ENCODE measurements at places on chromosomes 2 and 18.

- peak; percentile 60 for DNase-seq
Observed at GRCh38 chr2:236569573-236569973, at the start of gene ACKR3. Gene ACKR3, plus strand, starts transcription at chr2:236569825. Its CDS starts 10,641 bp downstream, at chr2:236580466.

- peak; percentile 6 for DNase-seq
Observed at GRCh38 chr2:162989507-162989906, 150.9 kb upstream of the KCNH7 start.

DNA sequence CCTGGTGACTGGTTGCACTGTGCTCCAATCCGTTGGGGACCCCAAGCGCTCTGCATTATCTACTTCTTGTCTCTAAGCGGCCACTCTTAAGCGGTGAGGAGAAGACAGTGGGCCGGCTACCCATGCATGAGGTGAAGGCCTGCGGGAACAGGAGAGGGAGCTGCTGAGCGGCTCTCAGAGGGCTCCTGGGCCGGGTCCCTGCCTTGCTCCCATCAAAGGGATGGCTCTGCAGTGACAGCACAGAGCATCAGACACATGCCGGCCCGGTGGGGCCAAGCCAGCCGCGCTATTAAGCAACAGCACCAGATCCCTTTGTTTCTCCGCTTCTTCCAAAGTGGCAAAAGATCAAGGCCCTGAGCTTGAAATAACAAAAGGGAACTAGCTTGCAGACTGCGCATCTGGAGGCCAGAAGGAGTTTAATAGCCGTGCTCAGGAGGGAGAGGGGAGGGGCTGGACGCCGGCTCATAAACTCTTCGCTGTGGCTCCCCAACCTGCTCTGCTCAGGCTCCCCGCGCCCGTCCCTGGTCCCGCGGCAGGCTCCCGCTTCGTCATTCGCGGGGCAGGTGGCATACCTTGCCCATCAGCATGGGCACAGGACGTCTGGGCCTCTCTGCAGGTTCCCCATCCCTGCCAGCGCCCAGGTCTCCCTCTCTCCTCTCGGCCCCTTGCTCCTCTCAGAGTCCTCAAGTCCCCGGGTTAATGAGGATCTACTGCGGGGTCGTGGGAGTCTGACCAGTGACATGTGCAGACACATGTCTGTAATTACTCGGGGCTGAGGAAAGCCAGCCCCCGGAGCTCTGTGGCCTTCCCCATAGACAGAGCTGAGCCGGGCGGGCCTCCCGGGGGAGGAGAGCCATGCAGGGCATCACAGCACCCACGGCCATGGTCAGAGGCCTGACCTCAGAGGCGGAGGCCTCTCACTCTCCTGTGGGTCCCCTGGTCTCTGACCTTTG is 96.7 kb downstream of the ASB1 start:
- no peak for DNase-seq

GRCh38 chr18:77560341-77560992 is 310.8 kb downstream of the GALR1 start:
- DNase-seq: no peak

DNA sequence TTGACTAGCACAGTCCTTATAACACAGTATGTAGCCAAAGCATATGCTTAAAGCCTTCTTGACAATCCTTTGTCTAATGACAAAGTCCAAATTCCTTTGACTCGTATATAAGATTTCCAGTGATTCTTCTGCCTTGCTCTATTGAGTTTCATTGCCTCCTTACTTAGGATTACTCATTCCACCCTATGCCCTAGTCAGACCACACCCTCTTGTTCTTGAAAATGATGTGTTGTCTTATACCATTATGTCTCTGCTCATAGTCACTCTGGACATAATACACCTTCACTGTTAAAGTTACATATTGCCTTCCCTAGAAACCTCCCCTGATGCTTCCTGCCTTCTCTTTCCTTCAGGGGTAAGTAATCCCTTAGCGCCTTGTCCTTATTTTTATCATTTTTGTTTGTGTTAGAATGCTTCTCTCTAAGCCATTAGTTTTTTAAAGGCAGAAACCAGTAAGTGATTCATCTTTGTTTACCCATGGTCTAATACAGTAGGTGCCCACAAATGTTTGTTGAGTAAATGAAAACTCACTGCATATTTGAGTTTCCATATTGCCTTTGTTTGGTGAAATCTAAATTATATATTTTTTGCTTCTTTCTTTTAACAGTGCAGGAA is 19.3 kb downstream of the GPD2 start:
- DNase-seq: no peak

DNA sequence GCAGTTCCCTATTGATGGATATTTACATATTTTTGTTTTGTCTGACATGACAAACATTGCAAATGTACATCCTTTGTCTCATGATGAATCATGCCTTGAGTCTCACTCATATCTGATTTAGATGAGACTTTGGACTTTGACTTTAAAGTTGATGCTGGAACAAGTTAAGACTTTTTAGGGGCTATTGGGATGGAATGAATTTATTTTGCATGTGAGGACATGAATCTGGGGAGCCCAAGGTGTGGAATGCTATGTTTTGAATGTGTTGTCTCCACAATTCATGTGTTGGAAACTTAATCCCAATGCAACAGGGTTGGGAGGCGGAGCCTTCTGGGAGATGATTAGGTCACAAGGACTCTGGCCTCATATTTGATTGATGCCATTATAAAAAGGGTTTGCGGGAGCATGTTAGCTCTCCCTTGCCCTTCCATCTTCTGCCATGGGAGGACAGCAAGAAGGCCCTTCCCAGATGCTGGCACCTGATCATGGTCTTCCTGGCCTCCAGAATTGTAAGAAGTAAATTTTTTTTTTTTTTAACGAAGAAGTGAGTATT is 29.1 kb upstream of the INO80D start:
- no peak for DNase-seq

GRCh38 chr2:111984213-111984604 is 70.9 kb upstream of the TMEM87B start:
- DNase-seq: no peak

DNA sequence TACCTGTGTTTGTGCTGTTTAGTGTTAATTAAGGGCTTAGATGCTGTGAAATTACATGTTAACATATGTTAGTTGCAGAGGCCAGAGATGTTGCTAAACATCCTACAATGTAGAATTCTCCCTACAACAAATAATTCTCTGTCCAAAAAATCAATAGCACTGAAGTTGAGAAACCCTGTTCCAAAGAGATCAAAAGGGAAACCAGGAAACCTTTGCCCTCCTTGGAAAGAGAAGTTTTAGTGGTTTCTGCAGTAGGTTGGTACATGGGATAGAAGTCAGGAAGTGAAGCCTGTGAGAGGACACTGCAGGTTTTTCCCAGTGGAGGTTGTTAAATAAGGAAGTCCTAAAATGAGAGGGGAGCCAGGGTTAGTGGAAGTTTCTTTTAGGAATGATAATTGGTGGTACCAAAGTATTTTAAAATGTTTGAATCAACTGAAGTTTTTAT is 6.3 kb upstream of the RMDN2 start:
- DNase-seq: no peak

Measured in NCI-H1092 treated with DMSO at 0.1 percent for 48 hours (cell line).